ENCODE measurements at places on chromosomes 5 and 9. TPM values are rescaled to one million over a fixed set of nuclear protein-coding genes. Genes with fewer than 3 reads are reported as not detected.

- H3K36me3 ChIP-seq = no peaks in the 10 kb centered on the region
- H3K4me3 ChIP-seq = no peak overlapping the region
- no peak for DNase-seq
- H3K4me1 ChIP-seq = no peaks in the 10 kb centered on the region
- no peak overlapping the region for H3K27ac ChIP-seq
- no peaks in the 10 kb centered on the region for H3K27me3 ChIP-seq
These were observed 347.3 kb upstream of the ZNF608 start for GRCh38 chr5:125093776-125094175.

Gene TEK
- 8.3 TPM for total RNA-seq

Gene PCDHB9
- 0.91 TPM for total RNA-seq

GRCh38 chr9:37028420-37029031, 5.5 kb downstream of the PAX5 start:
- H3K4me3 ChIP-seq = no peak overlapping the region
- peaks cover 99% of the 10 kb centered on the region for H3K27me3 ChIP-seq
- H3K36me3 ChIP-seq = no peaks in the 10 kb centered on the region
- H3K4me1 ChIP-seq = peaks cover 25% of the 10 kb centered on the region
- no peak for DNase-seq

Gene PCDHA1
- not detected for total RNA-seq

Gene HK3
- 0.53 TPM for total RNA-seq

DNA sequence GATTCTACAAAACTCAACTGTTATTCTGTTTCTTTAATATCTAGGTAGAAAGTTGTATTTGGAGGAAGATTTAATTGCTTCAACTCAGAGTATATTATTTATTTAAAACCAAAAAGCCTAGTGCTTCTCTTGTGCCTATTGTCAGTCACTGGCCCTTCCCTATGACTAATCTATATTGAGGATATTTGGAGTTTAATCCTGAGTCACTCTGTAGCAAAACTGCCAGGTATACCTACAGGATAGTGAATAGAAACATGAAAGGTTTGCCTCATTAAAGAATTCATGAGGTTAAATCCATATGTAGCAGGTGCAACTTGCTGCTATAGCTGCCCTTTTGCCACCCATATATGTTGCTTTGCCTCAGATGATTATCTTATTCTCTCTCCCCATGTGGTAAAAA, 15.1 kb downstream of the PLK2 start:
- no peak overlapping the region for H3K27ac ChIP-seq
- no peaks in the 10 kb centered on the region for H3K36me3 ChIP-seq
- H3K4me3 ChIP-seq = no peak overlapping the region

GRCh38 chr9:83992407-83992806, 11.8 kb downstream of the RMI1 start:
- H3K27ac ChIP-seq = no peak overlapping the region
- no peaks in the 10 kb centered on the region for H3K36me3 ChIP-seq
- H3K4me3 ChIP-seq = no peak overlapping the region

Gene CD14
- total RNA-seq = 12.2 TPM

DNA sequence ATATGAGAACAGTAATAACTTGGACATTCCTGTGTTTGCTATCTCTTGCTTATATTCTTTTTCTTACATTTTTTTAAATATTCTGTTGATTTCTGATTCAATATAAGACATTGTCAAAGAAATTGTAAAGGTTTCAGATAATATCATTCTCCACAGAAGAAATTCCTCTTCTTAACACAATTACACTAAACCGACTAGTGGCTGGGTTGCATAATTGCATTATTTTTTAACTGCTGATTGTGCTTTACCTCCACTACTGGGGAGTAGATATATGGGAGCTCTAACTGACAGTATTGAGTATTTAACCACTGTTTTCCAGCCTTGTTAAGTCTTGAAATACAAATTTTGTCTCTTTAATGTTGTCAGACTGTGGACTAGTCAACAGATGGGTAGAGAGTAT, 723.8 kb upstream of the EDIL3 start:
- no peak overlapping the region for H3K27ac ChIP-seq
- no peaks in the 10 kb centered on the region for H3K4me1 ChIP-seq
- H3K27me3 ChIP-seq = no peaks in the 10 kb centered on the region
- no peak for DNase-seq
- no peaks in the 10 kb centered on the region for H3K36me3 ChIP-seq
- H3K4me3 ChIP-seq = no peak overlapping the region

All from gastrocnemius medialis (tissue), 4 donors.